Pons (tissue), 1 donor: ENCODE measurements at places on chromosomes 4 and X.

DNA sequence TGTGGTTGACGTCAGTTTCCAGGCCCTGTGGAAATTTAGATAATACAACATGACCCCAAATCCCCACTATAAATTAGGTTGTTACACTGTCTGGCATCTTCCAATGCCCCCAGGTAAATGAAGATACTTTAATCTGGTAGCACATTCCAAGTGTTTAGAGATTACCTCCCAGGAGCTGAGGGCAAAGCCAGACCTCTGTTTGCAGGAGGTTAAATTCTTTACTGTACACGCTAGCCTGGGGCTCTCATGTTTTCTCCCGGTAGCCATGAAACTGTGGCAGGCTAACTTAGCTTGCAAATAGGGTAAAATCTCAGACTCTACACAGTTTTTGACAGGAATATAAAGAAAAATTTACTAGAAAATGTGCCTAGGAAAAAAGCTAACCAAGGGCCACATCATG, 450.0 kb downstream of the PDGFC start:
- DNase-seq: no peak

DNA sequence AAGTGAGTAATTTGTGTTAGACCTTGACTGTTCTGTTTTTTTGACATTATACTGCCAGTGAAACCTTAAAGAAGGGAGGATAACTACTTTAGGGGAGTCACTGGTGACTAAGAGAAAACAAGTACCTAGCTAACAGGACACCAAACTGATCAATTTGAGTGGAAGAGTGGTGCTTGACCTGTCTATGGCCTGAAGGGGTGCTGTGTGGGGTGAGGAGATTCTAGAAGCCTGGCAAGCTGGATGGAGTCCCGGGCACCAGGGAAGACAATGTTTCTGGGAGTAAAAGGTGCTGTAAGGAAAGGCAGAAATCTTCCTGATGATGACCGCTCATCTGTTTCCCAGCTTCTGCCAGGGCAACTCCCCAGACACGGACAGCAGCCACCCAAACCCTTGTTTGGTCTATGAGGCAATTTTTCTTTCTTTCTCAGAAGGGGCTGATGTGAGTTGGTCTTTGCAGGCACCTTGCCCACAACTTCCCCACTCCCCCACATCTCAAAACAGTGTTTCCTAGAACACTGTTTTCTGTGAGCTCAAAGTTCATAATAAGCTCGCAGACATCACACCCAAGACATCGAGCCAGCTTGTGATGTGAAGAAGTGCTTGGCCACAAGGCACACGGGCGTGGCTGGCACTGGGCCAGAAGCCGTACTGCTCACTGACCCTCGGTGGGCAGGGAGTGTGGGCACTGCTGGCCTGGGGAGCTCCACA, 4.6 kb downstream of the TXK start:
- no peak for DNase-seq

DNA sequence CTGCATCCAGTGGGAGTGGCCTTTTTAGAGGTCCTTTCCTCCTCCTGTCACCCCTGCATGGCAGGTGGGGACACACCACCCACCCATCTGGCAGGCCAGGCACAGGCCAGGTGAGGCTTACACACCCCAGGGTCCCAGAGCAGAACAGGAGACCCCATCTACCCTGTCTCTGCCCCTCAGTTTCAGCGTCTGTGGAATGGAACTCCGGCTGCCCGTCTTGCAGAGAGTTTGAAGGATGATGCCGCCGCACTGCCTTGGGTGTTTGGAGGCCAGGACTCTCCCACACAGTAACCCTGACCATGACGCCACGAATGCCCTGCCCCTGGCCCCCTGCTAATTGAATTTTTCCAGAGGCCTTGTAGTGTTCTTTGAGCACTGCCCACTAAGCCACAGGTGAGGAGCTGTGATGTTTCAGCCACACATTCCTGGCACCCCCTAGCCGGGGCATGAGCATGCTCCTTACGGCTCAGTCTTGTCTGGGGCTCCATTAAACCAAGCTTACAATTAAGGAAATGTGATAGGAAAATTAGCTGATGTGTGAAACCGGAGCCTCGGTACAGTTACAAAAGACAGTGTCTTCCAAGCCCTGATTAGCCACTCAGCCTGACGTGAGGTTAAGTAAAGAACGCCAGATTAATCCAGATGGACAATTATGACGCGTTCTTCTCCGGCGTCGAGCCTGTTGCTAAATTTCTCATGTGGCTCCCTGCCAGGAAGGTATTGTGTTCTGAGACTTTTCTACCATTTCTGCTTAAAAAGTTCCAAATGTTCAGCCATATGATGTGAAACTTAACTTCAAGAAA, 39.3 kb downstream of the HMX1 start:
- DNase-seq: no peak

- no peak for DNase-seq
These were observed 83.6 kb downstream of the PPP1R2C start for GRCh38 chrX:42694260-42694815.
